ENCODE measurements at places on chromosomes 16 and 17.

DNA sequence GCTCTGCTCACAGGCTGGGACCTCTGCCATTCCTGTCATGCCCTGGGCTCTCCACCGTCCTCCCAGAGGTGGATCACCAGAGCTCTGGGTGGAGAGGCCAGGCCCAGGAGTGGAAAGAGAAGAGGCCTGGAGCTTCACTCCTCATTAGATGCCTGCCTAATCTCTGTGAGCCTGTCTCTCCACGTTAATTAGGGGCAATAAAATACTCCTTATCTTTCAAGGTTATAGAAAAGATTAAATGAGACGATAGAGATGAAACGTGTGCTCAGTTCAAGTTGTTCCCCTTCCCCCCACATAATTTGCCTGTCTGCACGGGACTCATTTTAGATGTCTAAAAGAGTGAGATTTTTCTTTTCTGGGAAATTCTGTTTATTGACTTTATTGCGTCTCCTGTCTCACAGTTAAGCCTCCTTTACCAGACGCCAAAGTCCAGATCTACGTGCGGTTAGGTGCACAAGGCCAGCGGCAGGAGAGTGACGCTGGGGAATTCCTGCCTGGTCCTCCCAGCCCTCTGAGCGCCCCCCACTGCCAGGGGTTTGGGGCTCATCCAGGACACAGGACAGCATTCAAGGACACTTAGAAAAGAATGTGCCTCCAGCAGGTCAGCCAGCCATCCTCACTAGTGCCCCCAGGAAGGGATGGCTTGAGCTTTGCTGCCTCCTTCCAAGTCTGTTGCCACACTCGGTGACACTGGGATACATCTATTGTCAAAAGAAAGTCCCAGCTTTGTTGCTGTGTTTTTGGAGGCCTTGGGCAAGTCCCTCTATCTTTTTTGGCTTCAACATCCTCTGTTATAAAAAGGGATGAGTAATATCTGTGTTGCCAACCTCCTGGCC, 42.3 kb downstream of the TBX4 start:
- no peak for DNase-seq

DNA sequence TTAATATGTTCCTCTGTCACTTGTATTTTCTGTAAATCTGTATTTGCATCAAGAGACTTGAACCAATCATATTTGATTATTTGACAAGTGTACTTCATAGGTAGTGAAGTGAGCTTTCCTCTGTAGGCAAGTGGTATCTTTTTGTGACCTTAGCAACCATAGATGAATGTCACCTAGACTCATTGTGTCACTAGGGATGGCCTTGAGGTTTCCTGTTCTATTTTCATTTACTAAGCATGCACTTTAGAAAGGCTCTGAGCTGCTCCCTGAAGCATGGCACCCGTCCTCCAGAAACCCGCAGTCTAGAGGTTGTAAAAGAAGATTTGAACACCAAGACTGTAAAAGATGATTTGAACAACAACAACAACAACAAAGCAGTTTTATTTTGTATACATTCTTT, 151.7 kb downstream of the PRKCB start:
- no peak for DNase-seq

DNA sequence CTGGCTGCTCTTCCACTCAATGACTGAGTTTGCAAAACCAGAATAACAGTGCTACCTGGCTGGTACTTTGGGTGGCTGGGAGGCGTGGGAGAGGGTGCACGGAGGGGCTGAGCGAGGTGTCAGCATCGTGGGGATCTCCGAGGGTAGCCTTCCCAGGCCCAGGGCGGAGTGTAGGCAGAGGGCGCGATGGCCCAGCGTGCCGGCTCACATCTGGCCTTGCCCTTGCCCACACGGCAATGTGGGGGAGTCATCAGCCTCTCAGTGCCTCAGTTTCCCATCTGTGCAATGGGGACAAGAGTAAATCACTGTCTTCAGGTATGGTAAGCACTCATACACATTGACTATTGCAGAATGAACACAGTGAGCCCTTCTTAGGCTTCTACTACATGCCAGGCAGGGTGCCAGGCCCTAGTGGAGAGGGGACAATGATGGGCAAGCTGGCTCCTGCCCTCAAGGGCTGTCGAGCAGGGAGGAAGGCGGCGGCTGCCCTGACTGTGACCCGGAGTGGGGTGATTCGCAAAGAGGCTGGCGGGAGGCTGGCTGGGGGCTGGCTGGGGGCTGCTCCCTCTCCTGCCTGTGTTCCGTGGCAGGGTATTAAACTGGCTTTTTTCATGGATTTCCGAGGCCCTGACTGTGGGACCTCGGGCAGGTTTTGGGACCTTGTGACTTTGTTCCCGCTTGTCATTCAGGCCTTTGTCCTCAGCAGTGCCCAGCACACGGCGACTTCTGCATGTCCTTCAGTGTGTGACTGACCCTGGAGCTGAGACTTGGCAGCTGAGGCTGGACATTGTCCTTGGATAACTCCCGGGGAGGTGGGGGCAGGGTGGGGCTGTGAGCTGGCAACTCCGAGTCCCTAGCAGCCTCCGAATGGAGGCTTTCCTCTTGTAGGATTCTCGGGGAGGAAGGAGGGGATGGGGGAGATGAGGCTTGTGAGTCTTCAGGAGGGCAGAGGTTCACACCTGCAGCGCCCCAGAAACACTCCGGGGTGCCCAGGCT, 243.1 kb downstream of the SEC14L1 start:
- DNase-seq: no peak

DNA sequence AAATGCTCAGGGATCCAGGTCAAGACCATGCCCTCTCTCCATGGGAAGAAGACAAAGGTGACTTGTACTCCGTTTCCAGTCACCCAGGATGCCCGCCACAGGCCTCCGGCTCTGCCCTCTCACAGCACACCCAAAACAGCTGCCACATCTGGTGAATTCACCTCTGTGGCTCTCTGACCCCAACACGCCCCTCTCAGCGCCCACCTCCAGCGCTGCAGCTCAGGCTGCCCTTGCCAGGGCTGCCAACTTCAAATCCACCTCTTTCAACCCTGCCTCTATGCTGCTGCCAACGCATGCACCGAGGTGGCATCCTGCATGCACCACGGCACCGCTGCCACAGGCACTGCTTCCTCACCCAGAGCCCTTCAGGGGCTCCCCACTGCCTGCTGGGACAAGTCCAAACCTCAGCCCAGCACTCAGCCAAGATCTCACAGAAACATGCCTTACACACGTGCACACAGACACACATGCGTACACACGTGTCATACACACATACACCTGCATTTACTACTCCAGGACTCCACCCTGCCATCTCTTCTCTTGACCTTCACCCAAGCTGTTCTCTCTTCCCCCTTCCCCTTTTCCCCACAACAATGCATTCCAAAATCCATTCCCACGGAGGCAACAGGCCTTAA, 7.5 kb downstream of the HID1 start:
- DNase-seq: no peak

DNA sequence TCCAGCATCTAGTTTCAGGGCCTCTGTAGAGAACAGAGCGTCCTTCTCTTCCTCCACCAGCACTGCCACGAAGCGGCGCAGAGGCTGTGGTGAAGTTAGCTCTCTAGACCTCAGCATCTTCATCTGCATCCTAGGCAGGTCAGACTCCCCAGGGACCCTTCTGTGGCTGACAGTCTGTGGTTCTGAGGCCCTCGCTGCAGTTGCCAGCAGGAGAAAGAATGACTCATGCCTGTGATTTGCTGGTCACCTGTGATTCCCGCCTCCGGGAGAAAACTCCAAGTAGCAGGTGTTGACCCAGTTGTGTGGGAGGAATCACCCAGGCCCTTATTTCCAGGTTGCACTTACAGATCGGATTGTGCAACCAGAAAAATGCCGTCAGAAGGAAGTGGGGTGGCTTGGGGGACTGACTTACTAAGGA, 117.3 kb upstream of the CACNG5 start:
- DNase-seq: no peak

DNA sequence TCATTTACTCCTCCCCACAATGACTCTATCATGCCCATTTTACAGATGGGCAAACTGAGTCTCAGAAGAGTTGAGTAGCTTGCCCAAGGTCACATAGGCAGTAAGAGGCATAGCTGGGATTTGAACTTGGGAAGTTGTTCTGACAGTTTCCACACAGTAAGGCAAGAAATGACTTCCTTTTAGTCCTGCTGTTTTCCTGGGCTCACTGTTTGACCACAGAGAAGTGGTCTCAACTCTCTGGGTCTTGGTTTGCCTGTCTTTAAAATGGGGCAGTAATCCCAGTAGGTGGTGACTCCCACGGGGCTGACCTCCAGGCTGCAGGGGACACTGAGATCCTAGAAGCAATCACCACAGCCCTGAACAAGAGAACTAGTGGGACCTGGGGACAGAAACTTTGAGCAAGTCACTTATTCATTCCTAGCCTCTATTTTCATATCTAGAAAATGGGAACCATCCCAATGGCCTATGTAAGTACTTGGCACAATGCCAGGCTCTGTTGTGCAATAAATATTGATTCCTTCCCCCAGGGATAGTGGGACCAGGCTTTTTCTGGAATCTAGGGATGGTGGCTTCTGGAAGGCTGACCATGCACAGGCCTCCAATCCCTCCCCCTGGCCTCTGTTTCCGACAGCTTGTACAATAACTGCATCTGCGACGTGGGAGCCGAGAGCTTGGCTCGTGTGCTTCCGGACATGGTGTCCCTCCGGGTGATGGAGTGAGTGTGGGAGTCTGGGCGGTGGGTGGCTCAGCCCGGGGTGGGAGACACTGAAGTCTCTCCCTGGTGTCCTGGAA, 20.5 kb downstream of the DEXI start:
- DNase-seq: no peak

GRCh38 chr16:30147843-30148510, 25.0 kb upstream of the MAPK3 start:
- DNase-seq: no peak

GRCh38 chr17:19448341-19449268, 37.6 kb downstream of the RNF112 start:
- DNase-seq: peak; percentile 98

- no peak for DNase-seq
Measured at GRCh38 chr16:24609417-24609739, 70.0 kb downstream of the RBBP6 start.

DNA sequence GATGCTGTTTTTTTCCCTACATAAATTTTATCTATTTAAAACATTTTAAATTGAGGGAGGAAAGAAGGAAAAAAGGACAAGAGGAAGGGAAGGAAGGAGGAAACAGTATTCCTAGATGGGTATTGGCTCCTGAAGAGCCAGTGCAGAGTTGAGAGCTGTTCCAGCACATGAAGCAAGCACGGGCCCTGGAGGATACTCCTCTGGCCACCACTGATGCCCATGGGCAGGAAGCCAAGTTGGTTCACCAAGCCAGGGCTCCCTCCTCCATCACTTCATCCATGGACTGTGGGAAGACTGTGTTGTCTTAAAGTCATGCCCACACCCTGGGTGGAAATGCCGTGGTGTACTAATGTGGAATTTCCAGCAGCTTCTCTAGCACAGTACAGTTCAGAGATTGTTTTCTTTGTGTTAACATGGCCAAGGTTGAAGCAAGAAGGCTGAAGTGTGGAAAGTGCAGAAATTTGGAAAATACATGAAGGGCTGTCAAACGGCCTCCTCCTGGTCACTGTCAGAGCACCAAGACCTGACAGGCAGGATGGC, 23.9 kb upstream of the NOS2 start:
- DNase-seq: no peak

DNA sequence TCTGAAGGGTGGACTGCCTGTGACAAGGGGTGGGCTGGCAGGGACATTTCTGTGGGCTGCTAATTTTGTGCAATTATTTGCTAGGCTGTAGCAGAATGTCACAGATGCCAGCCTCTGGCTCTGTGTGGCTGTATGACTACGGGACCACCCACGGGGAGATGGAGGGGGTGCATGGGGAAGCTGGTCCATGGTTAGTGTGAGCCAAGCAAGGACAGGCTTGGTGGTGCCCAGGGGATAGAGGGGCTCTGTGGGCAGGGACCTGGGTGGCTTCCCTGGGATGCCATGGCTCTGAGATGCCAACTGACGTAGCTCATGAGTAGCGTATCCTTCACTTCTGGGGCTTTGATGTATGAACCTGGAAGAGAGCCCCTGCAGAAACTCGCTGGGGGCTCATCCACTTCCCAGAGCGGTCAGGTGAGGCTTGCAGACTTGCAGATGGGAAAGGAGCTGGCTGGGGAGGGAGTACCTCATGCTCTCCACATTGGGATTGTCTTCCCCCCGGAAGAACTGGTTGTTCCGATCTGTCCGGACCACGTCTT, 87.2 kb downstream of the TBC1D16 start:
- no peak for DNase-seq

GRCh38 chr16:62940569-62940968, 904.3 kb upstream of the CDH8 start:
- DNase-seq: no peak

GRCh38 chr17:4780325-4780955, 5.7 kb downstream of the VMO1 start:
- no peak for DNase-seq

DNA sequence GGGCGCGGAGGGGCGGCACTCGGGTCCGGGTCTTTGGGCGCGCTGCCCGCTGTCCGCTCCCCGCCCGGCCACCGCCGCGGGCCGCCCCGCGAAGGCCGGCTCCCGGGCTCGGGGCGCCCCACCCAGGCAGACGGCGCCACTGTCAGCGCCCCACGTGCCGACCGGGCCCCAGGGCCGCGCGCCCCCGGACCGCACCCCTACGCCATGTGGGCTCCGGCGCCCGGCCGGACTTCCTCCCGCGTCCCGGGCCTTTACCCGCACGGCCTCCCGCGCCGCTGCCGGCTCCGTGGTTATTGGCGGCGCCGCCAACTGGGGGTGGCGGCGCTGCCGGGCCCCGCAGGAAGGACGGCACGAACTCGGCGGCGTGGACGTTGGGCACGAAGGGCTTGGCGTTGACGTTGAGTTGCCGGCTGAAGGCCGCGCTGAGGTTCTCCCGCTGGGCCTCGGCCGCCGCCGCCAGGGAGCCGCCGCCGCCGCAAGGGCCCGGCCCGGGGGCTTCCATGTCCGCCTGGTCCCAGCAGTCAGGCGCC, 577 bp downstream of the GSPT1 start:
- peak; percentile 46 for DNase-seq

GRCh38 chr17:4710693-4711634, 532 bp downstream of the ARRB2 start:
- no peak for DNase-seq

DNA sequence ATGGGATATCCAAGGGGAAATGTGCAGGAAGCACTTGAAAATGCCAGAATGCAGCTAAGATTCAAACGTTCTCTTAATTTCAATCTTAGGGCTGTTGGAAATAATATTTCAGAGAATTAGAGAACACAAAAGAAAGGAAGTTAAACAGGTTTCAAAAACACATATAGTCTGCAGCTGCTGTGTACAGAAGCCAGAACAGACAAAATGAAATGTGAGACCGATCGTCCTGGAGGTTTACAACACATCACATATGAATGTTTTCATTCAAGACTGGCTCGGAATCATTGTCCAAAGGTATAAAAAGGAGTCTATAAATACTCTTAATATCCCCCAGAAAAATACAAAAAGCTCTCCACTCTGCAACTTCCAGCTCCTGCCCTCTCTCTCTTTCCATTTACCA, 14.3 kb downstream of the CYTH1 start:
- DNase-seq: no peak

GRCh38 chr17:12584727-12585126, 81.0 kb upstream of the MYOCD start:
- no peak for DNase-seq

GRCh38 chr17:30921544-30922196, at the start of gene ADAP2:
ADAP2 (plus strand) TSS chr17:30921945; CDS start chr17:30922015, 70 bp downstream.
- peak; percentile 26 for DNase-seq

- DNase-seq: no peak
Measured at GRCh38 chr17:10336393-10336792, 36.4 kb downstream of the MYH13 start.

- DNase-seq: no peak
Measured at GRCh38 chr16:14155572-14156190, 84.6 kb downstream of the MRTFB start.

All from mesenchymal stem cell (in vitro differentiated cells and primary cell).